Left lobe of liver (tissue), 2 donors: ENCODE measurements at places on chromosomes 2 and 18.

DNA sequence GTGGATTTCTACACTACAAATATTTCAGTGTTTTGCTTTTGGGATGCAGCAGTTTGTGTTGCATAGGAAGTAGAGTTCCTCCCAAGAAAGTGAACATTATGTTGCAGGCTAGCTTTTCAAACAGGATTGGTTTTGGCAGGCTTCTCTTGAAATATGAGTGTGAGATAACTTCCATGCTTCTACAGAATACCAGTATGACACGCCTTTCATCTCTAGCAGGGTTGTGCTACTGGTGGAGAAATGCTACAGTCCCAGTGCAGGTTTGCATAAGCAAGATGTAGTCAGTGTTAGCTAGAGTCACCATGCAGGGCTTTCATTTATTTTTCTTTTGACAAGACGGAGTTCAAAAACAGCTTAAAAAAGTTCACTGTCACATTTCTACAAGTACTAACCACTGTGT lies 17.1 kb upstream of the CAVIN2 start:
- no peak for DNase-seq

- no peak for DNase-seq
These were observed 9.3 kb upstream of the MTERF4 start for GRCh38 chr2:241111440-241111805.

- DNase-seq, result no peak
These were observed 651.4 kb downstream of the STK39 start for GRCh38 chr2:167595839-167596471.

DNA sequence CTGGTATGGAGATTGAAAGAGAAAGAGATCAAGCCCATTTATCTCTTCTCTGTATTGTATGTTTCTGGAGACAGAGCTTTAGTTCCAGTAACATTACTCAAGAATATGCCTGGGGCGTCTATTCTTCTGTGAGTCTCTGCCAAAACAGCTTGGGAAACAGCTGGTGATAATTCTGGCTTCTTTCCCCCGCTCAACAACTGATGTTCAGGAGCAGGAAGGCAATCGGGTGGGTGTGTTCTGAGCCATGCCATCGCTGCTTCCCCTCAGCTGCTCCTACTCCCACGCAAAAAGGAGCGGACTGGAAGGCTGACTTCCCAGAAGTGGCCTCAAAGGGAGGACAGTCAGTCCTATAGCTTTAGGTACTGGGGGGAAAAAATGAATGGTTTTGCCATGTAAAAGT lies 695.1 kb downstream of the PLCL1 start:
- DNase-seq, result no peak

- DNase-seq, result no peak
These were observed 506.6 kb downstream of the ERBB4 start for GRCh38 chr2:212032032-212032431.

DNA sequence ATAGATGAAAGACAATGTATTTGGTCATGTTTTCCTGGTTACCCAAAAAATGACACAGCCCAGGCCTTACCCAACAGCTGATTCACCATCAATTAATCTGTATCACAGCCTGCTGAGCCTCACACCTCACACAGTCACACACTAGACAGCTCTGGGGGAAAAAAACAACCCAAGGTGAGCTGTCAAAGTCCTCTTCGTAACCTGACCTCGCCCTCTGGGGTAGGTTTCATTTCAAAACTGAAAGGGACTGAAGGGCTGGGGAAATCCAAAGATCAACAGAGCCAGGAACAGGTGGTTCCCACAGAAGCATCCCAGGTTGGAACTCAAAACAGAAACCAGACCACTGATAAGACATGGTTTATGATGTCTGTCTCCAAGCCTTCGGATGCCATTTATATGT lies 18.2 kb upstream of the PCBP1 start:
- DNase-seq, result peak; percentile 79

GRCh38 chr2:222504191-222504590 lies 79.8 kb downstream of the SGPP2 start:
- no peak for DNase-seq

GRCh38 chr2:7333189-7333765 lies 416.1 kb downstream of the RNF144A start:
- DNase-seq, result no peak

GRCh38 chr2:16630463-16630862 lies 35.2 kb downstream of the CYRIA start:
- no peak for DNase-seq

GRCh38 chr2:137348301-137348700 lies 583.0 kb downstream of the THSD7B start:
- DNase-seq, result no peak

DNA sequence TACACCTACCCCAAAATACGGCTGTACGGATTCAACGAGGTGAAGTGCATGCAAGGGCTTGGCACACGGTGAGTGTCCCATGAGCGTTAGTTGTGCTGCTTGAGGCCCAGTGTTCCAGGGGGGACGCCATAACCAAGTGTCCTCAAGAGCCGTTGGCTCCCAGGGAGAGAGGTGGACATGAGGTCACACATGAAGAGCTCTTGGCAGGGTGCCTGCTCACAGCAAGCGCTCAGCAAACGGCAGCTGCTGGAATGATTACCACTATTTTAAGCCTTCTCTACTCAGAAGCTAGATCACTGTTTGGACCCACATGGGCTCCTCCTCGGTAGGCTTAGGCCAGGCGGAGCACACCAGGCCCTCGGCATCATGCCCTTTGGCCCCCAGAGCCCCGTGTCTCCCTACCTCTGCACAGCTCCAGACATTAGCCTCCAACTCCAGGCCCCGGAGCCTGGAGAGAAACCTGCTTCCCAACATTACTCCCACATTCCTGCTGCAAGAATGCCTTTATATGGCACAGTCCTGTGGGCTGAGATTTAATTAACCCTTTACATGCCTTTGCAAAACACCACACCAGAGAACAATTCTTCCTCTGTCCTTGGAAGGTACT lies 68.4 kb upstream of the PPP1CB start:
- peak; percentile 75 for DNase-seq

- no peak for DNase-seq
These were observed 3.6 kb upstream of the SH2D6 start for GRCh38 chr2:85414761-85415553.

DNA sequence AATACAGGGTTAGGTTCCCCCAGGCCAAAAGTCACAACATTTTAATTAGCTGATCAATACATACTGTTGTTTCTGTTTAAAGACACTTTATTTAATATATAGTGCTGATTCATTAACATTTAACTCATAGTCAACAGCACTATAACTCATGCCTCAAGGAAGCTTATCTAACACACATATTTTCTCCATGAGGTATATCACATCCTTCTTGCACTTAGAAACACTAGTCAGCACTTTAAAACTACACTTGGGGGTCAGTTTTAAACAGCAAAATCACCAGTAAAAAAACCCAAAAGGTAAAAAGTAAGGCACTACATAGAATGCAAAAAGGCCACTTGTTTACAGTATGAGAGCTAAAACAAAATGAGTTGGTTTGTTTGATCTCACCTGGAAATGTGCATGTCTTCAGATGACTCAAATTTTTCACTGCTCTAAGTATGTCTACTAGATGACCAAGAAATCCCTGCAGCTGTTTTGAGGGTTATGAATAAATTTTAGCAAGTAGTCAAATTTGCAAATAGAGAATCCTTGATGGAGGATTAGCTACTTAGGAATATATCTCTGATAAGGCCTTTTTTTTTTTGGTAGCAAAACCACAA lies 54.1 kb upstream of the EPB41L5 start:
- DNase-seq, result no peak

- DNase-seq, result no peak
These were observed 687.0 kb downstream of the BCL11A start for GRCh38 chr2:59866436-59866835.

GRCh38 chr2:36549165-36549574 lies 48.8 kb downstream of the FEZ2 start:
- DNase-seq, result no peak

DNA sequence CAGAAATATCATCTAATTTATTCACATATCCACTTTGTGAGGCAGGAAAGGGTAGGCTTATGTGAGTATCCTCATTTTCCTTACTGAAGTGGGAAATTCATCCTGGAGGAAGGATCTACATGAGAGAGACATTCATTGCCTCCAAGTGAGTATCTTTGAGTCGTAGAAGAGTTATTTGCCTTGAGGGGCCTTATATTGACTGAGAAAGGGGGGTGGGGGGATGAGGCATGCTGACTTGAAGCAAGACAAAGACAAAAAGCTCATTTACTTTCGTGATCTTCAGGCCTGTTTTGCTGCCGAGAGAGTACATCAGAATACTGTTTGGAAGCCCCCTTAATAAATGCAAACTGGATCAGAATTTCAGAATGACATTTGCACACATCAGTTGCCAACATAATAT lies 17.6 kb upstream of the NEDD4L start:
- DNase-seq, result no peak
